Osteoblast (primary cell): ENCODE measurements at places on chromosomes 5 and 9. TPM values are rescaled to one million over a fixed set of nuclear protein-coding genes. Genes with fewer than 3 reads are reported as not detected.

DNA sequence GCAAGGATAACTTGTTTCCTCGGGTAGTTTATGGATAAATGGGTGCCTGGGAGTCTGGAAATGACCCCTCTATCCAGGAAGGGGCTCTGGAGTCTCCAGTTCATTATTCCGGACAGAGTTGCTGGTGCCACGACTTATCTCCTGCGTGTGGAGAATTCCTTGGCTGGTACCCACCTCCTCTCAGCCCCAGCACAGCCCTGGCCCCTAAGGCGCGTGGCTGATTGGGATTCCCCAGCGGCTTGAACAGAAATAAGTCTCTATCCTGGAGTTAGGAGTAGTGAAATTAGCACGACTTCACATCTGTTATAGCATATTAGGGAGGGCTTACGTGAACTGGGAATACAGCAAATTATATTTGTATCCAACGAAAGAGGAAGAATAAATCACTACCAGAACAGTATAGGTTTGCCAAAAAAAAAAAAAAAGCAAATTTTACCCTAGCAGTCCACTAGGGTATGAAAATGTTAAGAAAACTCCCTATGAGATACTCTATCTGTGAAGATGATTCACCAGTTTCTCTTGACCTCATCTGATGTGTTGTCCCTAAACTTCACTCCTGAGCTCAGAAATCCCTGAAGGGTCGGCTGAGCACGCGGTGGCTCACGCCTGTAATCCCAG lies 172.5 kb upstream of the OTULINL start:
- H3K36me3 ChIP-seq, result peaks cover 75% of the 10 kb centered on the region
- H3K4me3 ChIP-seq, result no peak overlapping the region
- H3K4me1 ChIP-seq, result peaks cover 51% of the 10 kb centered on the region
- H3K27ac ChIP-seq, result peak overlapping the region; percentile 48
- DNase-seq, result no peak

- H3K27ac ChIP-seq, result no peak overlapping the region
- no peak for DNase-seq
- H3K4me3 ChIP-seq, result no peak overlapping the region
- H3K4me1 ChIP-seq, result no peaks in the 10 kb centered on the region
- H3K36me3 ChIP-seq, result no peaks in the 10 kb centered on the region
These were observed 27.2 kb upstream of the CYLC2 start for GRCh38 chr9:102967979-102968378.

- no peaks in the 10 kb centered on the region for H3K27me3 ChIP-seq
- DNase-seq, result no peak
- no peaks in the 10 kb centered on the region for H3K36me3 ChIP-seq
- no peak overlapping the region for H3K4me3 ChIP-seq
These were observed 383.0 kb downstream of the DIRAS2 start for GRCh38 chr9:90259311-90260246.

GRCh38 chr5:93967923-93968322 lies 226.5 kb upstream of the POU5F2 start:
- no peak overlapping the region for H3K27ac ChIP-seq
- no peak for DNase-seq
- H3K27me3 ChIP-seq, result no peaks in the 10 kb centered on the region
- no peak overlapping the region for H3K4me3 ChIP-seq
- H3K36me3 ChIP-seq, result no peaks in the 10 kb centered on the region

DNA sequence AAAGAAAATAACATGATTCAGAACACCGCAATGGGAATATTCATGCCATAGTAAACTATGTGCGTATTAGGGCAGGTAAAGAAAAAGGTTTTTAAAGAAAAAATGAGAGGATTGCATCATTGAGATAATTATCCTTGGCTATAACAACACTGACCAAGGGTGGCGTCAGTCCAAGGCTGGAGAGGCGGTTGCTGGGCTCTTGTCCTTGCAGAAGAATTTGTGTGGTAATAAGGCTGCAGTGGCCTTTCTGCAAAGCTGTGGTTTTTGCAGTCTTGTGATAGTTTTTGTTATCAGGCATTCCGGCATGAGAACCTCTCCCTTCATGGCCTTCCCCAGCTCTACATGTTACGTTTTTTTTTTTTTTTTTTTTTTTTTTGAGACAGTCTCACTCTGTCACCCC lies 14.0 kb downstream of the BOD1 start:
- H3K4me3 ChIP-seq, result no peak overlapping the region
- no peaks in the 10 kb centered on the region for H3K27me3 ChIP-seq
- peaks cover 15% of the 10 kb centered on the region for H3K4me1 ChIP-seq

GRCh38 chr5:36623832-36624231 lies 17.4 kb downstream of the SLC1A3 start:
- no peak overlapping the region for H3K4me3 ChIP-seq
- no peaks in the 10 kb centered on the region for H3K4me1 ChIP-seq
- H3K27ac ChIP-seq, result no peak overlapping the region
- DNase-seq, result no peak
- no peaks in the 10 kb centered on the region for H3K27me3 ChIP-seq

DNA sequence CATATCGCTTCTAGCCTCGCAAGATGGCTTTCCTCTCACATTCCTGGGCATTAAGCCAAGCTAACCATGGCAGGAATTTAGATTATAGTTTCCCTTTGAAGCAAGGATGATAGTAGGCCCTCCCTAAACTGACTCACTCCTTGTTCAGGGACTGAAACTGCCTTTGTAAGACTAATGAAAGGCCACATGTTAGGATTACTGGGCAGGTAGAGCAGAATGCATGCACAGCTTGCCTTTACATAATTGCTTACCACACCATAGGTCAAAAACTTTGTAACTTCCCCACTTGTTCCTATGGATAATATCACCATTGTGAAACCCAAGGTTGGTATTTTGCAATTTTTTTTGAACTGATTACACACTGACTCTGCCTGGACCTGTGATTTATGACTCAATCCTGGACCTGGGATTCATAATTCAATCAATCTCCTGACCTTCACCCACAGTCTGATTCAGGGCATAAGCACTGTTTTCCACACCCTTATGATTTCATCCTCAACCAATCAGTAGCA lies 41.0 kb upstream of the PRDM9 start:
- no peak for DNase-seq
- no peaks in the 10 kb centered on the region for H3K36me3 ChIP-seq
- H3K27me3 ChIP-seq, result no peaks in the 10 kb centered on the region

DNA sequence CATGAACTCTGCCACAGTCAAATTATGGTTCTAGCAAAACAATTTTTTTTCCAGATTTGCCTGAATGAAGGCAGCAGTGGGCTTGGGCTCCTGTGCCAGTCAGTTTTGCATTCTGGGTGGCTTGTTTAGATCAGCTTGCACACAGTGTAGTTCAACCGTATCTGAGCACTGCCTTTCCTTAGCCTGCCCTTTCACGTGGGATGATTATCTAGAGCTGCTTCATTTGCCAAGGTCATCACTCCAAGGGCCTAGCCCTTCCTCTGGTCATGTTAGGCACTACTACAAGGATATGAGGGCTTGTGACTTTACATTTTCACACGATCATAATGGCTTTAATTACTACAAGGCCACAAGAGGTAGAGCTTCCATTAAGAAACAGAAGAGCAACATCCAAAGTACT lies 150.6 kb upstream of the EFNA5 start:
- no peak for DNase-seq
- no peak overlapping the region for H3K27ac ChIP-seq
- peaks cover 2% of the 10 kb centered on the region for H3K27me3 ChIP-seq
- H3K36me3 ChIP-seq, result no peaks in the 10 kb centered on the region
- no peaks in the 10 kb centered on the region for H3K4me1 ChIP-seq

GRCh38 chr5:25995209-25995608 lies 1043.2 kb downstream of the CDH9 start:
- no peaks in the 10 kb centered on the region for H3K36me3 ChIP-seq
- H3K27ac ChIP-seq, result no peak overlapping the region
- H3K4me3 ChIP-seq, result no peak overlapping the region
- H3K27me3 ChIP-seq, result no peaks in the 10 kb centered on the region
- no peak for DNase-seq

DNA sequence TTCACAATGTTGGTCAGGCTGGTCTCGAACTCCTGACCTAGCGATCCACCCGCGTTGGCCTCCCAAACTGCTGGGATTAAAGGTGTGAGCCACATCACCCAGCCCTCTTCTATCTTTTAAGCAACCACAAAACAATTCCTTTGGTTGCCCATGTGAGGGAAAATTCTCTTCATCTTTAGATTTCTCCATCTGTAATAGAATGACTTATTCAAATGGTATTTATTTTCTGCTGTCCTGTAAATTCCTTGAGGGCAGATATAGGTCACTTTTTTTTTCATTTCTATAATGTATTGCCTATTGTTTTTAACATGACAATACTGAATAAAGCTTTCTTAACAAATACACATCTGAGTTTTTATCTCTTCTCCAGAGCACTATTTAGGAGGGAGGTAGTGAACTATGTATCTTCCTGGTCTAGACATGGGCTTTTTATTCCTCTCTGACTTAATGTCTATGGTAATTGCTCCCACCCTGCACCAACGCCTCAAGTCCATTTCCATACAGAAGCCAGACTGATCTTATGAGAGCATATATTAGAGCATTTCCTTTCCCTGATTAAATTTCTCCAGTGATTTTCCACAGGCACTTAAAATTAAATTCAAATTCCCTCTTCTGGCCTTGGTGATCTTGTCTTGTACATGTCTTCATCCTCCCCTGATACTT lies 595.6 kb downstream of the CAAP1 start:
- no peaks in the 10 kb centered on the region for H3K4me1 ChIP-seq
- H3K36me3 ChIP-seq, result no peaks in the 10 kb centered on the region
- H3K4me3 ChIP-seq, result no peak overlapping the region
- DNase-seq, result no peak

Gene AFAP1L1
- 1.1 and 1.5 TPM in 2 replicates for total RNA-seq

Gene LCN1
- total RNA-seq, result not detected in 2 replicates

Gene OTP
- total RNA-seq, result under 0.01 TPM in 1 of 2 replicates, not detected in the other

Gene SLC36A2
- not detected in 2 replicates for total RNA-seq
